Cortex of kidney (tissue), 1 donor: ENCODE measurements at places on chromosomes 3 and 15.

DNA sequence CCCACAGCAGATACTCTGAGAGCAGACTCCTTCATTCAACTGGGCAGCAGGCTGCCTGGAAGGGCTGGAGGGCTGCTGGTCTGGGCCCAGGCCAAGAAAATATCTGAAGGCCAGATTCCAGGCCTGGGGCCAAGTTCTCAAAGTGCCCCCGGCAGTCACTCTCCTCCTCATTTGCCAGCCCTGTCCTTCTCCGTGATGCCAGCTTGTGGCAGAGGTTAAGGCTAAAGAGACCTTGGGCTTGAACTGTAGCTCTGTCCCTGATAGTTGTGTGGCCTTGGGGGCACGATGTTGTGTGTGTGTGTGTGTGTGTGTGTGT lies 39.0 kb downstream of the FAM3D start:
- DNase-seq, result no peak

- DNase-seq, result no peak
Observed at GRCh38 chr15:101043011-101043410, 123.9 kb downstream of the LRRK1 start.

GRCh38 chr3:111984636-111985298 lies 5.9 kb downstream of the ABHD10 start:
- no peak for DNase-seq

DNA sequence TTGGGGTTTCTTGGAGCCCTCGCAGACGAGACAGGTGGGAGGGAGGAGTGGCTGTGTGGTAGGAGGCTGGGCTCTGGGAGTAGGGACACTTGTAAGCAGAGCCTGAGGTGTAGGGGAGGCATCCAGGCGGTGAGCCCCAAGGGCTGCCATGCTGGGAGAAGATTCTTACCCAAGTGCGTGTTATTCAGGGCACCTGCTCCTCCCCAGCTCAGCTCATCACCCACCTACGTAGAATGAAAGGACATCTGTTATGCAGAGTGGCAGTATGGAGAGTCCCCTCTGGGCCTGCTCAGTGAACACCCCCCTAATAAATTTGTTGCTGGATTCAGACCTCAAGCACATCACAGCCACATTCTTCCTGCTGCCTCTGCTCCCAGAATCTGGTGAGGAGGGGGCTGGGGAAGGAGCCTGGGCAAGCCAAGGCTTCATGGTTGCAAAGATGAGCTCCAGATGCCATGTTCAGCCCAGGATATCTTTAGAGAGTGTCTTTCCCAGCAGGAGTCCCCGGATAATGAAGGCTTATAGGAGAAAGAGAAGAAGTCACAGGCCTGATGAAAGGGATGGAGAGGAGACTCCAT lies 261.8 kb downstream of the EPHB1 start:
- no peak for DNase-seq

- DNase-seq, result no peak
Observed at GRCh38 chr3:55297706-55298105, 189.4 kb downstream of the WNT5A start.

GRCh38 chr3:10376353-10376752 lies 55.4 kb upstream of the SEC13 start:
- no peak for DNase-seq

GRCh38 chr3:186277268-186277909 lies 84.6 kb downstream of the DGKG start:
- DNase-seq, result no peak

DNA sequence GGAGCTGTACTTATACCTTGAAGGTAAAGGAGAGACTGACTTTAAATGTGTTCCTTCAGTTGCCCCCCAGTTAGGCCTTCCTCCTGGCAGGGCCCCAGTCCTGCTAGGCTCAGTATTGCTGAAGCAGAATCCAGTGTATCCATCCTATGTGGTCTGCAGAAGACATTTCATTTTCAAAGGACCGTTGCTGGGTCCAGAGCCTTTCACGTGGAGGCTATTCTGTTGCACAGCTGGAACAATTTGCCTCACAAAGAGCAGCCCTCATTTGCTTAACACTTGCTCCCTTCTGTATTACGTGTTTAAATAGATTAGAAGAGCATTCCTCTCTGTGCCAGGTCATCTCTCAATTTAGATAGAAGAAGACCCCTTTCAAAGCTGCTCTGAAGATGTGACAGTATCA lies 78.9 kb upstream of the CFAP20DC start:
- DNase-seq, result no peak

DNA sequence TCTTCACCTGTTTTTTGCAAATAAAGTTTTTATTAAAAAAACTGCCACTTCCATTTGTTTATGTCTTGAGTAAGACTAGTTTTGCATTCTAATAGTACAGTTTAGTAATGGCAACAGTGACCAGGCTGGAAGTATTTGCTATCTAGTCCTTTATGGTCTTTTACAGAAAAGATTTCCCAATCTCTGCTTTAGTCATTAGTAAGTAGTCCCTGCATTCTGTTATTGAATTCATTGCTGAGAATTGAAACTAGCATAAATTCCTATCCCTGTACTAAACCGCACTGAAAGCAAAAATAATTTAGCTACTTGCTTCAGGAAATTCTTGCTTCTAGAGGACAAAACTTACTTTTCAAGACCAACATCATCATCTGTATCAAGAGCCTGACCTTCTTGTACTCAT lies 46.2 kb downstream of the CNTN6 start:
- DNase-seq, result no peak
